Astrocyte of the hippocampus (primary cell): ENCODE measurements at places on chromosomes 4 and X.
A peak's percentile ranks its signal among the peaks of the same experiment; 100 is the strongest.

GRCh38 chr4:84569009-84569408 lies 13.9 kb upstream of the CDS1 start:
- DNase-seq = no peak

DNA sequence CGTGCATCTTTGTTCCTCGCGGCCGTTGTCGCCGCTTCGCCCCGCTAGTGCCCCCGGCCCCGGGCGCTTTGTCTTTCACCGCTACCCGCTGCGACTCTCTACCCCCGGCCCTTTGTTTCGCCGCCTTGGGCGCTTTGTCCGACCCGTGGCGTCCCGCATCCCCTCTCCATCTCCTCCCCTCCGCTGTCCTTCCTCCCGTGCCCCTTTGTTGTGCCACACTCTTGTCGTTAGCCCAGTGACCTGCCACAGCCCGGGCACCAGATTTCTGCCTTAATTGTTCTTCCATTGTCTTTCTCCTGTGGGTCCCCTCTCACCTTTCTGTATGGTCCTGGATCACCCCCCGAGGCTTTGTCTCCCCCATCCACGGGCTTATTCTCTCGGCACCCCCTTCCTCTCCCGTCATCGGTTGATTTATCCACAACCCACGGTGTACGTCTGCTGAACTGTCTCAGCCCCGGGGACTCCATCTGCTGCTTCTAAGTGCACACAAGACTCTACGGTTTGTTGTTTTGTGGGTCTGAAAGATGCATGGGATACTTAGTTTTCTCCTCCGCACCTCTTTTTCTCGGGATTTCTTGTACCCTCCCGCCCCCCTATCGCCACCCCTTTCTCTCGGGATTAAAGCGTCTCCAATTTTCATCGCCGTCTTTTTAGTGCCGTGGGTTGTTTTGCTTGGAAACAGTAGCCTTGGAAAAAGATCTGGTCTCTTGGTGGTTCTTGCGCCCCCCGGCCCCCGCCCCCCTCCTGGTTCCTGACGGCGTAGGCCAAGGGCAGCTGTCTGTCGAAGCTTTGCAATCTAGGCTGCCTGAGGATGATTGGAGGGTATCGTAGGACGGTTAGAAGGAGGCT lies 783 bp downstream of the RBPJ start:
- peak; percentile 63 for DNase-seq

- no peak for DNase-seq
Observed at GRCh38 chr4:67325791-67326190, 219.5 kb downstream of the CENPC start.

DNA sequence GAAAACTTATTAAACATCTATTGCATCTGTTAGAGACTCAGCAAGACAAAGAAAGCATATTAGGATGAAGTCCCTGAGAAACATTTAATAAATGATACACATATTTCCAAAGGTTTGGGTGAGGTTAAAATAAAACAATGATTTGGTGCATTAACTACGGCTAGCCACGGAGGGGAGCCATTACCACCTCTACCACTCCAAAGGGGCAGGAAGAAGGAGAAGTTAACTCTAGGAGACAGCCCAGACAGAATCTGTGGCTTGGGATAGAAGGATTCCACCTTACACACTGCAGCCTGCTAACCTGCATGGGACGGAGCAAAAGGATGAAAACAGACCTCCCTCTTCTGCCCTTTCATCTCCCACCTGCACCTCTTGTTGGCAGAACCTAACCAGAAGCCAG lies 189.1 kb upstream of the C1QTNF7 start:
- peak; percentile 68 for DNase-seq

- DNase-seq = no peak
Observed at GRCh38 chrX:114338870-114339269, 245.0 kb upstream of the HTR2C start.

GRCh38 chr4:47704693-47705325 lies 133.1 kb downstream of the CORIN start:
- peak; percentile 35 for DNase-seq

DNA sequence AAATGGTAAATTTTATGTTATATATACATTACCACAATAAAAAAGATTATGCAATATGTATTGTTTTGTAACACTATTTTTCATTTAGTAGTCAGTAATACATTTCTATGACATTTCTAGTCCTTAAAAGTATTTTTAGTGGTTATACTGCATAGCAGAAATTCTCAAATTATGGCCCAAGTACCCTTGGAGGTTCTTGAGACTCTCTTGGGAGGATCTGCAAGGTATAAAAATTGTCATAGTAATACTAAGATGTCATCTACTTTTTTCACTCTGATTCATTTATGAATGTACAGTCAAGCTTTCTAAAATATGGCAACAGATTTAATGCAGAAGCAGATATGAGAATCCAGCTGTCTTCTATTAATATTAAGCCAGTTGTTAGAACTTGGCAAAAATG lies 138.6 kb upstream of the NAP1L5 start:
- no peak for DNase-seq
